Brain (organoid and tissue), 16 donors: ENCODE measurements at places on chromosomes 5 and 9.

GRCh38 chr9:19552282-19553105 lies 143.7 kb downstream of the ACER2 start:
- peak; percentile 69 for DNase-seq

GRCh38 chr9:129278391-129279237 lies 100.6 kb upstream of the IER5L start:
- DNase-seq, result no peak

- no peak for DNase-seq
Observed at GRCh38 chr5:173940269-173940668, 48.7 kb upstream of the C5orf47 start.

GRCh38 chr5:155455791-155456514 lies 442.4 kb downstream of the KIF4B start:
- no peak for DNase-seq

- no peak for DNase-seq
Observed at GRCh38 chr9:92295240-92295790, 1.8 kb upstream of the IARS1 start.

DNA sequence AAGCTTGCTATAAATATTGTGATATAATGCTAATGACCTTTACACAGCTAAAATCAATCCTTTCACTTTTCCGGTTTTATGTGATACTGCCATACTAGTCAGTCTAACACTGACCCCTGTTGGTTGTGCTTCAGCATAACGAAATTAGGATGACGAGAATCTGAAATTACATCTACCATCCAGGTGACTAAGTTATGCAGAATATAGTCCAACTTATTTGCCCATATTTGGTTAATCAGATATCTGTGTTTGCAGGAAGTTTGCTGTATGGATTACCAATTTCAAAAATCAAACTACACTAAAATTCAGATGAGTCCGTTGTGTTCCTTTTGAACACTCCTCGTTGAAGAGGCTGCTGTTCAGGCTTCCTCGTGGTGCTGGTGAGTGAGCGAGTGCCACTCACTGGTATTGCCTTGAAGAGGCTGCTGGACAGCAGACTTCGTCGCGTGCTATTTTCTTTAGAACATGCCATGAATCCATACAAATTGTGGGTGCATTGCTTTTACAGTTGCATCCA lies 32.5 kb downstream of the TENT4A start:
- DNase-seq, result peak; percentile 74
